ENCODE measurements at places on chromosomes 13 and 19. TPM values are rescaled to one million over a fixed set of nuclear protein-coding genes. Genes with fewer than 3 reads are reported as not detected.

DNA sequence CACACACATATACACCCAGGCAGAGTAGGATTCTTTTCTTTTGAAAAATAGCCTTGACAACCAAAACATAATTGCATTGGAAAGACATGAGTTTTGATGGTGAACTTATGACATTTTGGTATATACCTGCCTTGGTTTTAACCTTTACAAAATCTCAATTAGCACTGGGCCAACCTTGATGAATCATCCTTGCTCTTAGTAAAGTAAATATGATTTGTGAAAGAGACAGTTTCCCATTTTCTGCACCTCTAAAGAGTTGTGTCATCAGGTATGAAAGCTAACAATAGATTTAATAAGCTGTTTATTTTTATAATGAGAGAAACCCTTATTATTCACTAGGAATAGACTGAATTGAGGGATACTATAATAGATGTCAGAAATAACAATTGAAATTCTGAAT is 15.7 kb upstream of the ENOX1 start:
- H3K4me3 ChIP-seq: no peak overlapping the region
- H3K27me3 ChIP-seq: no peaks in the 10 kb centered on the region
- no peak overlapping the region for H3K27ac ChIP-seq
- H3K4me1 ChIP-seq: peaks cover 20% of the 10 kb centered on the region
- H3K36me3 ChIP-seq: no peaks in the 10 kb centered on the region

- no peak for DNase-seq
- H3K27me3 ChIP-seq: peaks cover 13% of the 10 kb centered on the region
- no peak overlapping the region for H3K4me3 ChIP-seq
- no peak overlapping the region for H3K27ac ChIP-seq
- no peaks in the 10 kb centered on the region for H3K36me3 ChIP-seq
- peaks cover 9% of the 10 kb centered on the region for H3K4me1 ChIP-seq
These were observed 35.3 kb downstream of the DACH1 start for GRCh38 chr13:71831716-71832115.

- H3K27me3 ChIP-seq: no peaks in the 10 kb centered on the region
- no peak overlapping the region for H3K4me3 ChIP-seq
- no peak overlapping the region for H3K27ac ChIP-seq
- peaks cover 8% of the 10 kb centered on the region for H3K36me3 ChIP-seq
- peaks cover 8% of the 10 kb centered on the region for H3K4me1 ChIP-seq
- no peak for DNase-seq
These were observed 1552.2 kb downstream of the PCDH9 start for GRCh38 chr13:65677906-65678305.

DNA sequence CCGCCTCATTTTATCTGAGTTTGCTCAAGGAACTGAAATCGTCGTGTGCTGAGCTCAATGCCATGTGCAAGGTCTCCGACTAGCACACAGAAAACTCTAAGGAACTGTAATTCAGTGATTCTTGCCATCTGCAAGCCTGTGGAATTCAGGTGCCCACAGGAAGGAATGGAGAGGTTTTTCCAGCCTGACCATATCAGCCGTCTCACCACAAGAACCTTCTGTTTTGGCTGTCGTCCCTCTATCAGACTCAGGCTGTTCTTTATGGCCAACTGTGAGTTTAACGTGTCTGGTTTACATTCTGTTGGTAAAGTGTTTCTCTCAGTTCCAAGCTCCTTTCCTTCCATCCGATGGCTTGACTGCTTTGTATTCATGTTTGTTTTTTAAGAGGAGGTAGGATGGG is 293.5 kb downstream of the SPRY2 start:
- no peaks in the 10 kb centered on the region for H3K36me3 ChIP-seq
- no peak overlapping the region for H3K4me3 ChIP-seq
- no peak for DNase-seq
- H3K4me1 ChIP-seq: peaks cover 15% of the 10 kb centered on the region
- no peaks in the 10 kb centered on the region for H3K27me3 ChIP-seq

- peak; percentile 56 for DNase-seq
- peaks cover 3% of the 10 kb centered on the region for H3K36me3 ChIP-seq
- peak overlapping the region; percentile 99 for H3K27ac ChIP-seq
These were observed 2.8 kb downstream of the NECTIN2 start for GRCh38 chr19:44848812-44849447.

GRCh38 chr13:63942372-63942771 is 2526.7 kb upstream of the PCDH20 start:
- H3K36me3 ChIP-seq: no peaks in the 10 kb centered on the region
- H3K4me1 ChIP-seq: no peaks in the 10 kb centered on the region
- no peak for DNase-seq

GRCh38 chr19:18648973-18649315 is 12.1 kb downstream of the KLHL26 start:
- peaks cover 3% of the 10 kb centered on the region for H3K27me3 ChIP-seq
- DNase-seq: no peak
- H3K4me1 ChIP-seq: peaks cover 47% of the 10 kb centered on the region
- H3K27ac ChIP-seq: peak overlapping the region; percentile 81
- H3K4me3 ChIP-seq: no peak overlapping the region
- no peaks in the 10 kb centered on the region for H3K36me3 ChIP-seq

- H3K27ac ChIP-seq: no peak overlapping the region
- DNase-seq: no peak
- no peak overlapping the region for H3K4me3 ChIP-seq
- H3K4me1 ChIP-seq: no peaks in the 10 kb centered on the region
- H3K27me3 ChIP-seq: no peaks in the 10 kb centered on the region
These were observed 81.8 kb downstream of the PAN3 start for GRCh38 chr13:28220166-28220565.

- H3K4me3 ChIP-seq: no peak overlapping the region
- no peaks in the 10 kb centered on the region for H3K27me3 ChIP-seq
- peaks cover 44% of the 10 kb centered on the region for H3K4me1 ChIP-seq
- H3K27ac ChIP-seq: no peak overlapping the region
- H3K36me3 ChIP-seq: no peaks in the 10 kb centered on the region
These were observed 533.0 kb downstream of the MYO16 start for GRCh38 chr13:109162248-109163036.

GRCh38 chr19:19672816-19673215 is 4.2 kb downstream of the ZNF101 start:
- no peak overlapping the region for H3K4me3 ChIP-seq
- no peak overlapping the region for H3K27ac ChIP-seq
- H3K27me3 ChIP-seq: no peaks in the 10 kb centered on the region
- H3K4me1 ChIP-seq: peaks cover 18% of the 10 kb centered on the region

DNA sequence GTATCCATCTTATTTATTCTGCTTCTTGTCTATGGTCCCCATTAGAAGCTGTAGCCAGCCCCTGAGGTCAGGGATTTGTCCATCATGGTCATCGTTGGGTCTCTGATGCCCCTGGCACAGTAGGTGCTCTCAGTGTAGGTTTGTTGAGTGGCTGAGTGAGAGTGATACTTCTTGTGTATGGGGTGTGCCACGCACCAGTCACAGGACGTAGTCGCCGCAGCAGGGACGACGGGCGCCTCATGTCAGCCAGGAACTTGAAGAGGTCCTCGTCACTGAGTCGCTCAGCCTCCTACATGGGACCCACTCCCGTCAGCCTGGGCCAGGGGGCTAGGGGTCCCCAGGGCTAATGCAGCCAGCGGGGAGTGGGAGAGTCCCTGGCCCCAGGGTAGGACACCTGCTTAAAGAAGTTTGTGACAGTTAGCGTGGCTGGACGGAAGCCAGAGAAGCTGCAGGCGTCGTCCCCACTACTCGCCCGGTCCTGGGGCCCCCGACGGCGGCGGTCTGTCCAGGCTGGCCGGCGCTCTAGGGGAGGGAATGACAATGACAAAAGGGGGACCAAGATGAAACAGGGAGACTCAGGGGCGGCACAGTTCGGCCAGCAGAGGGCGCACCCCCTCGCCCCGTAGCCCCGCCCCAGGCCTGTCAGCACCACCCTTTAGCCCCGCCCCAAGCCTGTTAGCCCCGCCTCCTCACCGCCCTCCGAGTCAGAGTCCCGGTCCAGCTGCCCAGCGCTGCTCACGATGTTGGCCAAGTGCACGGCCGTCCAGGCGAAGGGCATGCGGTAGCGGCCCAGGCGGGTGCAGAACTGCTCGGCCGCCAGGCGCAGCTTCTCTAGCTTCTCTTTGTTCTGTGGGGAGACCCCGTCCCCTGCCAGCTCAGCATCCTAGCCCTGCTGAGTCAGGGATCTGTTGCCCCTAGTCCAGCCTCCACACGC is 3.7 kb downstream of the ANGPTL8 start:
- H3K36me3 ChIP-seq: peaks cover 38% of the 10 kb centered on the region
- peak; percentile 99 for DNase-seq
- no peaks in the 10 kb centered on the region for H3K27me3 ChIP-seq

GRCh38 chr13:98406971-98407370 is 169.9 kb downstream of the STK24 start:
- H3K27me3 ChIP-seq: no peaks in the 10 kb centered on the region
- DNase-seq: no peak
- no peak overlapping the region for H3K4me3 ChIP-seq
- peak overlapping the region; percentile 19 for H3K27ac ChIP-seq

Gene PNKP
- 142 TPM for total RNA-seq

Gene PSG6
- not detected for total RNA-seq

Gene GPR18
- not detected for total RNA-seq

Gene BCL2L12
- total RNA-seq: 140 TPM

Gene NXNL1
- total RNA-seq: not detected

Gene SLC25A15
- 20.7 TPM for total RNA-seq

Gene ZNF266
- 14.0 TPM for total RNA-seq

Gene ZNF121
- total RNA-seq: 181 TPM

Measured in WTC11 (cell line).